Spleen (tissue), 13 donors: ENCODE measurements at places on chromosomes 3 and 15. TPM values are rescaled to one million over a fixed set of nuclear protein-coding genes. Genes with fewer than 3 reads are reported as not detected.

The MESP1 gene
- total RNA-seq = 0.34 TPM

The CAPN3 gene
- total RNA-seq = 14.9 TPM

The ZNF662 gene
- 10.4 TPM for total RNA-seq

The GATM gene
- 69.4 TPM for total RNA-seq

The P3H2 gene
- total RNA-seq = 87.8 TPM

The UTS2B gene
- total RNA-seq = 1.3 TPM

The ZNF80 gene
- 0.17 TPM for total RNA-seq

The COL6A6 gene
- 0.26 TPM for total RNA-seq

The UBAP1L gene
- total RNA-seq = 6.0 TPM

The BFSP2 gene
- 4.1 TPM for total RNA-seq

The SV2B gene
- 0.46 TPM for total RNA-seq

The CERS3 gene
- not detected for total RNA-seq

The CFAP100 gene
- not detected for total RNA-seq

The SMCO1 gene
- not detected for total RNA-seq

The TNFAIP8L3 gene
- total RNA-seq = 25.9 TPM

The RHCG gene
- total RNA-seq = not detected

The LSAMP gene
- total RNA-seq = 1.5 TPM

The UBL7 gene
- 47.5 TPM for total RNA-seq

The MEX3B gene
- 1.4 TPM for total RNA-seq

The SPSB4 gene
- total RNA-seq = 6.0 TPM

The MOBP gene
- total RNA-seq = 0.06 TPM

The PTH1R gene
- total RNA-seq = 38.4 TPM

The SLC12A1 gene
- not detected for total RNA-seq

The KBTBD8 gene
- 11.9 TPM for total RNA-seq

The VILL gene
- 16.1 TPM for total RNA-seq

The STRIT1 gene
- total RNA-seq = not detected

The NR2F2 gene
- total RNA-seq = 107 TPM

The DNAH1 gene
- 28.6 TPM for total RNA-seq

The CAND2 gene
- 8.0 TPM for total RNA-seq

The MAGI1 gene
- 89.4 TPM for total RNA-seq

The LRTM1 gene
- 5.0 TPM for total RNA-seq

The TM6SF1 gene
- 12.3 TPM for total RNA-seq

The PRKAR2A gene
- total RNA-seq = 26.3 TPM

The NPAP1 gene
- 0.23 TPM for total RNA-seq

The FAM174B gene
- total RNA-seq = 11.7 TPM

The TUSC7 gene
- not detected for total RNA-seq

The ADCY5 gene
- total RNA-seq = 13.8 TPM

The IL5RA gene
- total RNA-seq = 3.2 TPM

The CACNA1D gene
- 89.3 TPM for total RNA-seq

The HTR3E gene
- not detected for total RNA-seq

The OIP5 gene
- total RNA-seq = 1.2 TPM

The VGLL3 gene
- 2.5 TPM for total RNA-seq

The MORC1 gene
- total RNA-seq = 0.24 TPM

The IGF2BP2 gene
- total RNA-seq = 13.8 TPM

The IMPDH2 gene
- total RNA-seq = 104 TPM

The RYR3 gene
- total RNA-seq = 0.77 TPM

The POC1A gene
- 3.5 TPM for total RNA-seq

The KBTBD12 gene
- 0.24 TPM for total RNA-seq

The PLD1 gene
- 40.2 TPM for total RNA-seq

The TTLL13 gene
- not detected for total RNA-seq

The CAMK2N2 gene
- total RNA-seq = 0.35 TPM

The ZNF660 gene
- total RNA-seq = 2.7 TPM

The RARB gene
- 10.6 TPM for total RNA-seq

The CPLX3 gene
- total RNA-seq = 29.5 TPM

The LDHAL6B gene
- not detected for total RNA-seq

The TMOD2 gene
- total RNA-seq = 14.6 TPM

The DAPK2 gene
- 20.6 TPM for total RNA-seq
